ENCODE measurements at places on chromosomes 2 and 18. TPM values are rescaled to one million over a fixed set of nuclear protein-coding genes. Genes with fewer than 3 reads are reported as not detected.

REL gene
- 13.2 TPM for total RNA-seq

TWIST2 gene
- total RNA-seq, result 32.0 TPM

- no peak for DNase-seq
These were observed 880.6 kb downstream of the TSN start for GRCh38 chr2:122636097-122636496.

EPHA4 gene
- total RNA-seq, result 15.2 TPM

- no peak for DNase-seq
These were observed 17.5 kb upstream of the SALL3 start for GRCh38 chr18:78962098-78962497.

RND3 gene
- 222 TPM for total RNA-seq

- DNase-seq, result no peak
These were observed 74.6 kb upstream of the BCL11A start for GRCh38 chr2:60628026-60628425.
